ENCODE measurements at places on chromosomes 5 and 9. TPM values are rescaled to one million over a fixed set of nuclear protein-coding genes. Genes with fewer than 3 reads are reported as not detected.

DNA sequence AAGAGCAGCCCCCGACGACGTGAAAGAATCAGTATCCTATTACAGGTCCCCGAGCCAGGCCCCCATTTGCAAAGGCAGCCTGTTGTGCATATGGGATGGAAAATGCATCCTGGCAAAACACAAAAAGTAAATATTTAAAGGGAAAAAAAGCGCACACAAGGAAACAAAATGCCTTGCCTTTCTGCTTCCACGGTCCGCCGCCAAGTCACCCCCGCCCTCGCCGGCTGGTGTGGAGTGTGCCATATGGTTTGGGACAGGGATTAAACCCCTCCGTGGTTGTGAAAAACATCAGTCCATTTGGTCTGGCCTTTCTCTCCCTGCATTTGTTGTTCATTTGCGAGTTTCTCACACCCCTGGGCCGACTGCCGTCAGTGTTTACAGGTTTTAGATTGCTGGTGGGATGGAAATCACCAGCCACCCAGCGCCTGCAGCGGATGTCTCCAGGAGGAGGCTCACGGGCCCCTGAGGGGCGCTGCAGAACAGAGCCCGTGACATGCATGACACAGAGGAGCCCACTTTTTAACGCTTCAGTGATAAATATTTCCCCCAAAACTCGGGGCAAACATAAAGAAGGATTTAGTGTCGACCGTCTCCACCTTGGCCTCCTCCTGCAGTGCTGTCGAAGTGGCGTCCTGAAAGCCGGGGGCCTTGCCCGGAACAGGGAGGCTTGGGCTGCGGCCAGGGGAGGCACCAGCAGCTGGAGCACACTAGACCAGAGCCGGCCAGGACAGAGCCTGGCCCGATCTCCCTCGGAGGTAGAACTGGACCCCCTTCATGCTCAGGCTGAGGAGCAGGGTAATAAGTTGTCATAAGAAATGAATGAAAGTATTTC lies 161.5 kb downstream of the HSD17B3 start:
- no peak for DNase-seq

- no peak for DNase-seq
These were observed 6.7 kb upstream of the SMIM15 start for GRCh38 chr5:61168951-61169350.

GRCh38 chr5:34591723-34592122 lies 64.4 kb upstream of the RAI14 start:
- DNase-seq: no peak

GRCh38 chr9:105329719-105330062 lies 85.2 kb downstream of the SLC44A1 start:
- no peak for DNase-seq

DNA sequence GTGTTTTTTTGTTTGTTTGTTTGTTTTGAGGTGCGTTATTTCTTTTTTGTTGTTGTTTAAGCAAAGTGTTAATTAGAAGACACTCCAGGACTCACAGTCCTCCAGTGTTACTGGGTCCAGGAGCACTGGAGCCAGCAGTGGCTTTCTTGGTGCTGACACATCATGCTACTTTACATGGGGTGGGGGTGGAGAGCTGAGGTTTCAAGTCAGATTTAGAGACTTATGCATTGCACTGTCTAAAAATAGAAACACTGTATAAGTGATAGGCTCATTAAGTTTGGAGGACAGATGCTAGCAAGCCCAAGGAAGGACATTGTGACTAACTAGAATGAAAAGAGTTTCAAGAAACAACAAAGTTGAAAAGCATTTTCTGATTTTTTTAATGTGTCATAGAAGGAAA lies 2209.2 kb downstream of the MAT2B start:
- DNase-seq: no peak

The ACTBL2 gene
- total RNA-seq: not detected

DNA sequence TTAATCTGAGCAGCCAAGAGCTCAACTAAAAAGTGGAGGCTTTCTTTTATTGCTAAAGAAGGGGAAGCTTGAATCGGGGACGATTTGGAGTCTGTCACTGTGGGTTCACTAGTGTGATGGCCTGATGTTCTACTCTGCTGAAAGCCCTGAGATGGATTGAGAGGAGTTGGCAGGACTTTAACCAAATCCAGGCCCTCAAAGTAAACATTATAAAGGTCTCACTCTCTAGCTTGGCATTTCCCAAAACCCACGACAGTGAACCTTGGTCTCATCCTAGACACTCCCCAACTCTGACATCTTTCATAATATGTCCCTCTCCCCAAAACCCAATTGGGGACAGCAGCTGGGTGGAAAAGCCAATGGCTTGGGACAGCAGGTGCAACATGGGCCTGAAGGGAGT lies 32.7 kb downstream of the TMOD1 start:
- no peak for DNase-seq

The TPPP gene
- total RNA-seq: 2.6 TPM

- DNase-seq: no peak
These were observed 139.3 kb downstream of the RAB3C start for GRCh38 chr5:58722160-58722559.

GRCh38 chr9:78118742-78119473 lies 87.3 kb upstream of the GNAQ start:
- no peak for DNase-seq

DNA sequence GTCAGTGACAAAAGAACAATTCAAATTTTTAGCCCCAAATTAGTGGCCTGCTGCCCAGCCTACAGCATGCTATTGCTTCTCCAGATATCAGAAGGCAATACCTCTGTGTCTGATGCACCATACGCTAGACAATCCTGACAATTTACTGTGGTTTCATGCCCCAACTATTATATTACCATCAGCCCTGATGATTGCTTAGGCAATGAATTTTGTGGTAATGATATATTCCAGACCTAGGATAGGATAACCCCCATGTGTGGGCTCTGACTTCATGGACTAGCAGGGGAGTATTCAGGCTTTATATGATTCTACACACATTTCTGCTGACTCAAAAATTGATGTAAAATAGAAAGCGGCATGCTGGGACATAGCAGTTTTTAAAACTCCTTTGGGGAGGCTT lies 168.7 kb upstream of the FST start:
- DNase-seq: no peak

DNA sequence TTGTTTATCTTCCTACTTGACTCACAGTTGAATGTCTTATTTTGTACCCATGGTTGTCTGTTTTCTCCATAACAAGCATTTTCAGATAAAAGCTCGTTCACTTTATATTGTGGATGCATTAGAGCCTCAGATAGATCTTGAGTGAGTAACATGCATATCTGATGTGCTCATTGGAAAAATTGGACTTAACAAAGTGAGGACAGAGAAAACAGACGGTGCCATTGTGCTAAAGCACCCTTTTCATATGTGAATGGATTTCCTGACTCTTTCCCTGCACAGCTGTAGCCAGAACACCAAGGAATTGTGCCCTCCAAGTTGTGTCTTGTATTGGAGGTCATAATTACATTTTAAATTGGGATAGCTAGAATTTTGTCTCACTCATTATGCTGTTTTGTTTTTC lies 325.8 kb upstream of the MEF2C start:
- no peak for DNase-seq

The MARCOL gene
- total RNA-seq: not detected

GRCh38 chr9:347667-348292 lies 133.1 kb downstream of the DOCK8 start:
- no peak for DNase-seq
